NCI-H1417 (cell line): ENCODE measurements at places on chromosomes 6 and 20.
A peak's percentile ranks its signal among the peaks of the same experiment; 100 is the strongest.

DNA sequence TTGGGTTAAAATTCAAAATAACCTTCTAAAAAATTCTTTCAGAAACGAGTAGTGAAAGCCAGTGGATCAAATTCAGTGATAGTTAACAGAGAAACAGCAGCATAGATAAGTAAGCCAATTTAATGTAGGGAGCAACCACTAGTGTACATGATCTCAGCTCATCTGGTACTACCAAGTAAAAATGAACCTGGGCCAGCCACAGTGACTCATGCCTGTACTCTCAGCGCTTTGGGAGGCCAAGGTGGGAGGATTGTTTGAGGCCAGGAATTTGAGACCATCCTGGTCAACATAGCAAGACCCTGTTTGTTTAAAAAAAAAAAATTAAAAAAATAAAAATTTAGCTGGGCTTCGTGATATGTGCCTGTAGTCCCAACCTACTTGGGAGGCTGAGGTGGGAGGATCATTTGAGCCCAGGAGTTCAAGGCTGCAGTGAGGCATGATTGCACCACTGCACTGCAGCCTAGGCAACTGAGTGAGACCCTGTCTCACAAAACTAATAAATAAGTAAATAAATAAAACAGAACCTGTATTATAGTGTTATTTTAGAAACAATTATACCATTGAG lies 32.4 kb downstream of the CBFA2T2 start:
- no peak for DNase-seq

DNA sequence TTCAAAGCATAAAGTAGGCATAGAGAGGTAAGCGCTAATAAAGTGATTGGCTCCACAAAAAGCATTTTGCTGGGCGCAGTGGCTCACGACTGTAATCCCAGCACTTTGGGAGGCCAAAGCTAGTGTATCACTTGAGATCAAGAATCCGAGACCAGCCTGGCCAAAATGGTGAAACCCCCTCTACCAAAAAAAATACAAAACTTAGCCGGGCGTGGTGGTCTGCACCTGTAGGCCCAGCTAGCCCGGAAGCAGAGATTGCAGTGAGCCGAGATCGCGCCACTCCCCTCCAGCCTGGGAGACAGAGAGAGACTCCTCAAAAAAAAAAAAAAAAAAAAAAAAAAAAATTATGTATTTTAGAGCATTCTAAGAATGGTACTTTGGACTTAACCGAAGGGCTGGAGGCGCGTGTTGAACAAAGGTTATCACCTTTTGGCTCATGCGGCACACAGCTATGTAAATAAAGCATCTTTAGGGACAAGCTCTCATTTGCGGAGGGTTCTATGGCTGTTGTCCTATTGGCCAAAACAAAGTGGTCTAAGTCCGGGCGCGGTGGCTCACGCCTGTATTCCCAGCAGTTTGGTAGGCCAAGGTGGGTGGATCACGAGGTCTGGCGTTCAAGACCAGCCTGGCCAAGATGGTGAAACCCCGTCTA lies 17.4 kb downstream of the HFE start:
- DNase-seq, result peak; percentile 44

GRCh38 chr6:13368079-13368730 lies 39.9 kb upstream of the TBC1D7 start:
- DNase-seq, result no peak

GRCh38 chr20:62925420-62926228 lies 681 bp downstream of the DIDO1 start:
- peak; percentile 69 for DNase-seq

DNA sequence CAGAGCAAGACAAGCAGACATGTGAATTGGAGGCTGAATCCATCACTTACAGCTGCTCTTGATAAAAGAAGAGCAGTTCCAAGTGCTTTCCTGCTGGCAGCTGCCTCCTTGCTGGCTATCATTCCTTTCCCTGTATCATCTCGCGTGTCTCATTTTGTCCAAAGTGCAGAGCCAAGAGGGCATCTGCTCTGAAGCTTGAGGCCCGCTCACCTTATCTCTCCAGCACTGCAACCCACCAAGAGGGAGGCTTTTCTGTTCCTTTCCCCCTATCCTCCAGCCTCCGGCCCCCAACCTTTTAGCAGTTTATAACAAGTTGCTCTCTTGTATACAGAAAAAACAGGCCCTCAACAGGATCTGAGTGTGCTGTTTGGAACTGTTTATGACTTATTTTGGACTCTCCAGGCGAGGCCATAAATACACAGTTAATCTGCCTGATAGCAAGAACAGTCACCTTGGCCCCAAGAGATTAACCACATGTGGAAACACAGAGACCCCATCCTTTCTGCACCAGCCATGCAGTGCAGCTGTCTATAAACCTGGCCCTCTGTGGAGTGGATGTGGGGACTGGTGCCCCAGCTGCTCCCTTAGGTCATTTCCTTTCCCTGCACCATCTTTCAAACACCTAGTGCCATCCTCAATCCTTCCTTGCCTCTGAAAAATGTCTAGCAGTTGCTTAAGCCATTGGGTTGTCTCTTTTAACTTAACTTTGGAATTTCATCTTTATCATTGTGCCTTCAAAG lies 172.5 kb upstream of the FERMT1 start:
- DNase-seq, result no peak

DNA sequence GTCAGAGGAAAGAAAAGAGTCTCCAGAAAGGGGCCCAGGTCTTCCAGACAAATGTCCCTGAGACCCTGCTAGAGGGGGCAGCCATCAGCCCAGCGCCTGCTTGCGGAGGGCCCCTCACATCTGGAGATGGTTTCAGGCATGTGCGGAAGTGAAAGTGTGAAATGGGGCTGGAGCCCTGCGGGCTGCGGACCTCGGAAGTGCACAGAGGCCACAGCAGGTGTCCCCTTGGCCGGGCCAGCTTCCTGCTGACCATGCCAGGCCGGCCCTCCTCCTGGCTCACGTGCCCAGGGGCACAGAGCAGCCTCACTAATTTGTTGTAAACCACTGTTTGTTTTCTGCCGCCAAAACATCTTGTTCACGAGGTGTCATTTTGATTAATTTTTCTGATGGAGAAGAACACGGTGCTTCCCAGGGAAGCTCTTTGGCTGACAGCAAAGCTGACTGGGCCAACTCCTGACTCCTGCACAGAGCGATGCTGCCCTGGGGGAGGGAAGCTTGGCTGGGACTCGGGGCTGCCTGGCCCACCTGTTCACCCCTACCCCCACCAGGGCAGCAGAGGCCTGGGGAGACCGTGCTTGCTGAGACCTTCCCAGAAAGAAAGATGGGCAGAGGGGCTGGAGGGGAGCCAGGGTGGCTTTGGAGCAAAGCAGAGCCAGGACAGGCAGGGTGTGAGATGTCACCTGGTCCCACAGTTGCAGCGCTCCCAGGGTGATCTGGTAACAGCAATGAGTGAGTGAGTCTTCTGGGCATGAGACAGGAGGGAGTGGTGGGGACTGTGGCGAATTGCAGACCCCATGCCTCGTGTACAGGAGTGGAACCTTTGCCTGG lies 54.2 kb downstream of the BCAS4 start:
- peak; percentile 39 for DNase-seq

GRCh38 chr6:135475292-135475886 lies 22.2 kb downstream of the AHI1 start:
- no peak for DNase-seq

GRCh38 chr6:106773522-106773921 lies 144.1 kb downstream of the QRSL1 start:
- peak; percentile 7 for DNase-seq

- no peak for DNase-seq
These were observed 340.0 kb downstream of the ADGRB3 start for GRCh38 chr6:68975064-68975463.

DNA sequence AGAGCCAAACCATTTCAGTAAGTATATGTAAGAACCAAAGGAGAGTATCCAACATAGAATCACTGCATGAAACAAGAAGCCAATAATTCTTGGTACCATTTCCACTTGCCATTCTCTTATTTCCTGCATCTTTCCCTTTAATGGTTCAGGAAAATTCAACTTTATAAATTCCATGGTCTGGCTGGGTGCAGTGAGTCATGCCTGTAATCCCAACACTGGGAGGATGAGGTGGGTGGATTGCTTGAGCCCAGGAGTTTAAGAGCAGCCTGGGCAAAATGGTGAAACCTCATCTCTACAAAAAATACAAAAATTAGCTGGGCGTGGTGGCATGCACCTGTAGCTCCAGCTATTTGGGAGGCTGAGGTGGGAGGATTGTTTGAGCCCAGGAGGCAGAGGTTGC lies 21.2 kb downstream of the NHLRC1 start:
- no peak for DNase-seq

DNA sequence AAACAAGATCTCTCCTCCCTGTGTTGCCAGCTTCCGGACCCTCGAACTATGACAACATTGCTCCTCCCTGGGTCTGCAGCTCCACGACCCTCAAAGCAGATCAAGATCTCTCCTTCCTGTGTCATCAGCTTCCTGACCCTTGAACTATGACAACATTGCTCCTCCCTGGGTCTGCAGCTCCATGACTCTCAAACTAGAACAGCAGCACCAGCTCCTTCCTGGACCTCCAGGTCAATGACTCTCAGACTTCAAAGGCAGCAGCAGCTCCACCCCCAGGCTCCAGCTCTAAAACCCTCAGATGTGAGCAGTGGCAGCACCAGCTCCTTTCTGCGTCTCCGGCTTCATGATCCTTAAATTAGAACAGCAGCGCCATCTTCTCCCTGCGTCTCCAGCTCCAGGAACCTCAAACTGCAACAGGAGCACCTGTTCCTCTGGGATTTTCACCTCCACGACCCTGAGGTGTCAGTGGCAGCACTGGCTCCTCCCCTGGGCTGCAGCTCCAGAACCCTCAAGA lies 341.0 kb upstream of the SULF2 start:
- DNase-seq, result no peak

DNA sequence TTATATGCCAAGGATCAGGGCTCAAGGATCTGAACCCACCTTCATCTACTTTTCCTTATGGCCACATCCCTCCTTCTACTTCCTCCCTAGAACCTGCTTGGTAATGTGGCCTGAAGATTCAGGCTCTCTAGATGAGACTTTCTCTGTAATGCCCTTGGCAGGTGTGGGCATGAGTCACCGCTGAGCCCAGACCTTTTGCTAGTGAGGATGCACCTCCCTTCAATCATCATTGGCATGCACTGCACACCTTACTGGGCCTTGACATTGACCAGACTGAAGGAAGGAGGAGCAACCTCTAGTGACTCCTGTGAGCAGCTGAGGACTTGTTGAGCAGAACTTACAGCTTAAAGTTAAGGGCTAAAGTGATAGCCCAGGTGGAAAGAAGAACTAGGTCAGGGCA lies 405.3 kb downstream of the MAFB start:
- no peak for DNase-seq

GRCh38 chr6:44676246-44676790 lies 288.8 kb downstream of the CDC5L start:
- DNase-seq, result no peak

- no peak for DNase-seq
These were observed 29.9 kb upstream of the SAMD3 start for GRCh38 chr6:130252527-130253237.

DNA sequence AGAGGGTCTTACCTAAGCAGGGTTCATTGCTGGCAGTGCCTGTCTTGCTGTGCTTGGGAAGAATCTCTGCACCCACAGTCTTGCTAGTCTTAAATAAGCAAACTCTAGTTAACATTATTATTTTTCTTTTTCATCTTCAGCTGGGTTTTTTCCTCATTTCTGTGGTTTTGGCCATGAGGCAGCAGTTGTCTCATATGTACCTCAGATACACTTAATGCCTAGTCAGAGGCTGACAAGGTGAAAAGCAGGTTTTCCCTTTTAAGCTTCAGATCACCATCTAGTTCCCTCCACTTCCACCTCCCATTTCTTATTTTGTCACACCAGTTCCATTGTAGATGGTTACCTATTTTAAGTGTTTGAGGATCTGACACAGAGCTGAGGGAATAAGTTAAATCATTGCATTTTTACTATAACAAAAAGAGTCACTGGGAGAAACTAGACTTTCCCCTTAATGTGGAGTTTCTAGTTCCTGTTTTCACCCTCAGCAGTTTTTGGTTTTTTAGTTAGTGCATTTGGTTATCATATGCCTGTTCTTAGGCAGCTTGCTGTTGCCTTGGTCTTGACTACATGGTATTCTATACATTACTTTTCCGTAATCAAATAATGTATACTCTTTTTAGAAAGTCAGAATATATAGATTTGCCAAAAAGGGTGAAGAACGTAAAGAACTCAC lies 46.0 kb downstream of the AFDN start:
- DNase-seq, result no peak

DNA sequence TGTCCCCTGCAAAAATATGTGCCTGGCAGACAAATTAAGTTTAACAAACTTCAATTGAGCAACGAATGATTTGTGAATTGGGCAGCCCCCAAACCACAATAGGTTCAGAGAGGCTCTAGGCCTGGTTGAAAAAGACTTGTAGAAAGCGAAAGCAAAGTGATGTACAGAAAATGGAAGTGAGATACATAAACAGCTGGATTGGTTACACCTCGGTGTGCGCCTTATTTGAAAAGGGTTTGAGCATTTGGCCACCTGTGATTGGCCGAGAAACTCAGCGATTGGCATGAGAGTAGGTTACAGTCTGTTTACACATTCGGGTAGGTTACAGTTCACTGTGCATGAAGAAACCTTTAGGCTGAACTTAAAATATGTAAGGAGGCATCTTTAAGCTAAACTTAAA lies 136.9 kb downstream of the CD83 start:
- no peak for DNase-seq

GRCh38 chr20:38073307-38074071 lies 39.9 kb downstream of the RPRD1B start:
- no peak for DNase-seq

DNA sequence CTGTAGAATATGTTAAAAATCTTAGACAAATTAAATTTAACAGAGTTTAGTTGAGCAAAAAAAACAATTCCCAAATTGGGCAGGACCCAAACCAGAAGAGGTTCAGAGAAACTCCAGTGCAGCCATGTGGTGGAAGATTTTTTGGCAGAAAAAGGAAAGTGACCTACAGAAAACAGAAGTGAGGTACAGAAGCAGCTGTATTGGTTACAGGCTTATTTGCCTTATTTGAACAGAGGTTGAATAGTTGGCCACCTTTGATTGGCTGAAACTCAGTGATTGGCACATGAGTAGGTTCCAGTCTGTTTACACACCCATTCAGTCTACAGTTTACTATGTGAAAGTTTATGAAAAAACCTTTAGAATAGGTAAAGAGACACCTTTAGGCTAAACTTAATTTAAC lies 110.9 kb upstream of the LAMP5 start:
- no peak for DNase-seq

GRCh38 chr6:33577106-33577535 lies 3.0 kb downstream of the BAK1 start:
- DNase-seq, result no peak

DNA sequence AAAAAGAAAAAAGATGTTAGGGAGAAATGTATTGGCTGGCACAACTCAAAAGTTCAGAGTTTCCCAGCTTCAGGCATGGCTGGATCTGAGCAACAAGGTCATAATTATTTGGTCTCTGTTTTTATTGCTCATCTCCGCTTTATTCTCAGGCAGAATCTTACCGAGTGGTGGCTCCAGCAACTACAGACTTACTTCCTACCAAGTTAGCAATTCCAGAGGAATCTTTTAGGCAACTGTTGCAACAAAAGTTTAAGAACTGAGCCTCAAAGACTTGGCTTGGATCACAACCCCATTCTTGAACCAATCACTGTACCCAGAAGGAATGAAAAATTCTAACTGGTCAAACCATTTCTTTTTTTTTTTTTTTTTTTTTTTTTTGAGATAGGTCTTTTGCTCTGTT lies 35.5 kb upstream of the NCOA3 start:
- DNase-seq, result no peak
